Sigmoid colon (tissue), 7 donors: ENCODE measurements at places on chromosomes 4 and X. TPM values are rescaled to one million over a fixed set of nuclear protein-coding genes. Genes with fewer than 3 reads are reported as not detected.
A peak's percentile ranks its signal among the peaks of the same experiment; 100 is the strongest.

DNA sequence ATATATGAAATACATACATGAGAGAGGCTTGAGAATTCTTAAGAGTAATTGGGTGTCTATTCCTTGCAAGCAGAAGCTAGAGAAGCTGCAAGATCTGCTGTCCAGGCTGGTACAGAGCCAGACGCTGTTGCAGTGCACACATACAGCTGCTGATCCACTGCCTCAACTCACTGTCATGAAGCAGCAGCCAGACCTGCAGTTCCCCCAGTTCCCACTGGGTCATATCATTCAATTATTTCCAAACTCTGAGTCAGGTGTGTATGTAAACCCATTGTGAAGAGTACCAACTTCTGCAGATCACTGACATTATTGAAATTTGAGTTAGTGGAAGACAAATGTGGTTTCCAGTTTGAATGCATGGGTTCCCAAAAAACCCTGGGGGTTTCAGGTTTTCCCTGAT, 1212.8 kb upstream of the ADGRL3 start:
- H3K36me3 ChIP-seq: no peaks in the 10 kb centered on the region
- DNase-seq: no peak
- no peaks in the 10 kb centered on the region for H3K4me1 ChIP-seq
- H3K27me3 ChIP-seq: no peaks in the 10 kb centered on the region
- no peak overlapping the region for H3K27ac ChIP-seq

DUX4 gene
- total RNA-seq: not detected

- no peak overlapping the region for H3K27ac ChIP-seq
- no peak overlapping the region for H3K4me3 ChIP-seq
- DNase-seq: no peak
- H3K36me3 ChIP-seq: no peaks in the 10 kb centered on the region
- H3K4me1 ChIP-seq: no peaks in the 10 kb centered on the region
- H3K27me3 ChIP-seq: no peaks in the 10 kb centered on the region
These were observed 25.3 kb upstream of the ARHGEF38 start for GRCh38 chr4:105527081-105527480.

RNF212 gene
- 12.8 TPM for total RNA-seq

COL4A6 gene
- total RNA-seq: 0.36 TPM

DNA sequence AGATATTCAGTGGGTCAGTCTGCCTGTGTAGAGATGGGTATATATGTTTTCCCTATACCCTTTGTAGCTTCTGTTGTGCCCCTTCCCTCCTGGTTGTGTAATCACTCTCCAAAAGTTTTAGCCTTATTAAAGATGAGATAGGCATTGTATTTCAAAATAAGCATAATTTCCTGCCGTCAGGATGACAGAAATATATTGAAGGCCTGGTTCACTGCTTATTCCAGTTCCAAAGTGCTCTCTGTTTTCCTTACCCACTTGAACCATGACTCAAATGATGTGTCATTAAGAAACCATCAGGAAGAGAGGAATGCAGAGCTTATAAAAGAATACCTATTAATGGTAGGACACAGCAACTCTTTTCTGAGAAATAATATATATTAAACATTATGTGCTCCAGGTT, 178.5 kb downstream of the GABRB1 start:
- no peak for DNase-seq
- no peaks in the 10 kb centered on the region for H3K27me3 ChIP-seq
- H3K27ac ChIP-seq: no peak overlapping the region
- no peaks in the 10 kb centered on the region for H3K4me1 ChIP-seq

SOWAHD gene
- not detected for total RNA-seq

GRCh38 chr4:181293014-181293413, 950.2 kb upstream of the TENM3 start:
- no peak overlapping the region for H3K4me3 ChIP-seq
- no peaks in the 10 kb centered on the region for H3K36me3 ChIP-seq
- H3K27me3 ChIP-seq: no peaks in the 10 kb centered on the region
- no peak for DNase-seq
- no peak overlapping the region for H3K27ac ChIP-seq

GSX2 gene
- not detected for total RNA-seq

FAM9C gene
- total RNA-seq: not detected

SMIM9 gene
- total RNA-seq: not detected

DNA sequence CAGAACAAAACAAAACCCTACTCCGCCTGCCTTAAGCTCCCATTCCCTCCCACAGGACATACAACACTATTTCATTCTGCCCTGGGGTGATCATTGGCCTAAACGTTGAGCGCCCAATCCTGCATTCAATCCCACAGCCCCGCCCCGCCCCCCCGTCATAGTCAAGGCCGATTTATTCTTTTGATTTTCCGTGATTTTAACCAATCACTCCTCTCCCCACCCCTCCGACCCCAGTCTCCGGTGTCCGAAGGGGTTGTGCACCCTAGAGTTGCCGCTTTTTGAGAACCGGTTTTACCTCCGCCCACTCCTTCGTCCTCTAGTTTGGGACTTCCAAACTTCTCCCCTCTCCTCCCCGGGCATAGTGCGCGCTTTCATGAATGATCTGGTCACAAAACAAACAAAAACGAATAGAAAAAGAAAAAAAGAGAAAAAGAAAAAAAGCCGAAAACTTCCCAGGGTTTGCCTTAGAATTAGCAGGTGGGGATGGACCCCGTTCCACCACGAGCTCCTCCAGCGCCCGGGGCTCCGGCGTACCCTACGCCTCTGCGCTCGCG, 446 bp upstream of the UBE2A start:
- H3K4me3 ChIP-seq: peak overlapping the region; percentile 58
- no peaks in the 10 kb centered on the region for H3K27me3 ChIP-seq
- no peaks in the 10 kb centered on the region for H3K36me3 ChIP-seq
- peaks cover 8% of the 10 kb centered on the region for H3K4me1 ChIP-seq
- peak; percentile 75 for DNase-seq
- H3K27ac ChIP-seq: peak overlapping the region; percentile 96

- H3K27me3 ChIP-seq: no peaks in the 10 kb centered on the region
- H3K27ac ChIP-seq: no peak overlapping the region
- H3K36me3 ChIP-seq: no peaks in the 10 kb centered on the region
- H3K4me1 ChIP-seq: no peaks in the 10 kb centered on the region
- no peak for DNase-seq
- H3K4me3 ChIP-seq: no peak overlapping the region
These were observed 162.4 kb downstream of the UNC5C start for GRCh38 chr4:95386410-95386809.

DNA sequence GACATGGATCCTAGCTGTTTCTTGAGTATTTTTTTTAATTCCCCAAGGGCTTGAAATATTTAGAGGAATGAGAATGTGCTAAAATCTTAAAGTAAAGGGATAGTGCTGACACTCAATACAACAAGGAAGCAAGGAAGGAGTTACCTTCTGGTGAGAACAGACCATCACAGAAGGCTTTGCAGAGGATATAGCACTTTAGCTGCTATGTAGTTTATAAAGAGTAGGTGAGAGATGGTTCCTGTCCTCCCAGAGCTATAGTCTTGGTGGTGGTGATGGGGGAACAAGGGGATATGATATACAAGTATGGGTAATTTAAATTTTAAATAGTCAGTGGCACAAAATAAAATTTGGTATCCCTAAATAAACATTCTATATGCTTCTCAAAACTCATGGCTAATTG, 47.6 kb downstream of the MTHFD2L start:
- H3K4me3 ChIP-seq: no peak overlapping the region
- no peak overlapping the region for H3K27ac ChIP-seq
- no peaks in the 10 kb centered on the region for H3K27me3 ChIP-seq
- no peaks in the 10 kb centered on the region for H3K36me3 ChIP-seq
- no peak for DNase-seq

KLHL34 gene
- total RNA-seq: not detected

XAGE1A gene
- not detected for total RNA-seq

DNA sequence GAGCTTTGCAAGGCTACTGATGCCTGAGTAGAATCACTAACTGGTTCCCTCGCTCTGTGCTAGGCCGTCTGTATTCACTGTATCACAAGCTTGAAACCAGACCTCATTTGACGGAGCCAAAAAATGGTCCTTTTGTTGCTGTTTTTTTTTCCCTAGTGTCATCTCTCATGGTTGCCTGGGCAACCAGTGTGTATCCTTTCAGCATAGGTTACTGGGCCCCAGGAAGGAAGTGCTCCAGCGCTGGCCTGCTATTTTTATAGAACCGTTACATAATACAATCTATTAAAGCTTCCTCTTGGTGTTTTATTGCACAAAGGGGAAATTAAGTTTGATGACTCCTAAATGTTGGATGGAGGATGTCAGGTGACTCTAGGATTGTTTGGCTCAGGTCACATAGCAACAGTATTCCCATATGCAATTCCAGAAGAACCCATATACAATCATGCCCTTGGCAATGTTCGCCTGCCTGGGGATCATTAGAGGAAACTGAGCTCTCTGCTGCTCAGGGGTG, 220.4 kb downstream of the SPRY1 start:
- H3K4me1 ChIP-seq: peaks cover 51% of the 10 kb centered on the region
- H3K4me3 ChIP-seq: no peak overlapping the region
- H3K27ac ChIP-seq: peak overlapping the region; percentile 51
- peak; percentile 92 for DNase-seq

- no peaks in the 10 kb centered on the region for H3K36me3 ChIP-seq
- H3K27me3 ChIP-seq: no peaks in the 10 kb centered on the region
- no peak overlapping the region for H3K27ac ChIP-seq
- no peak for DNase-seq
These were observed 899.3 kb downstream of the STIM2 start for GRCh38 chr4:27759611-27760575.

TRAM1L1 gene
- total RNA-seq: 0.83 TPM

TLR3 gene
- 6.9 TPM for total RNA-seq

MAGEB2 gene
- not detected for total RNA-seq

SFRP2 gene
- 20.2 TPM for total RNA-seq

- no peak for DNase-seq
- H3K4me1 ChIP-seq: peaks cover 12% of the 10 kb centered on the region
- H3K27ac ChIP-seq: peak overlapping the region; percentile 41
- no peak overlapping the region for H3K4me3 ChIP-seq
These were observed 58.2 kb downstream of the ARSJ start for GRCh38 chr4:113921089-113921794.
